Amniotic stem cell (primary cell): ENCODE measurements at places on chromosomes 11 and 22.

DNA sequence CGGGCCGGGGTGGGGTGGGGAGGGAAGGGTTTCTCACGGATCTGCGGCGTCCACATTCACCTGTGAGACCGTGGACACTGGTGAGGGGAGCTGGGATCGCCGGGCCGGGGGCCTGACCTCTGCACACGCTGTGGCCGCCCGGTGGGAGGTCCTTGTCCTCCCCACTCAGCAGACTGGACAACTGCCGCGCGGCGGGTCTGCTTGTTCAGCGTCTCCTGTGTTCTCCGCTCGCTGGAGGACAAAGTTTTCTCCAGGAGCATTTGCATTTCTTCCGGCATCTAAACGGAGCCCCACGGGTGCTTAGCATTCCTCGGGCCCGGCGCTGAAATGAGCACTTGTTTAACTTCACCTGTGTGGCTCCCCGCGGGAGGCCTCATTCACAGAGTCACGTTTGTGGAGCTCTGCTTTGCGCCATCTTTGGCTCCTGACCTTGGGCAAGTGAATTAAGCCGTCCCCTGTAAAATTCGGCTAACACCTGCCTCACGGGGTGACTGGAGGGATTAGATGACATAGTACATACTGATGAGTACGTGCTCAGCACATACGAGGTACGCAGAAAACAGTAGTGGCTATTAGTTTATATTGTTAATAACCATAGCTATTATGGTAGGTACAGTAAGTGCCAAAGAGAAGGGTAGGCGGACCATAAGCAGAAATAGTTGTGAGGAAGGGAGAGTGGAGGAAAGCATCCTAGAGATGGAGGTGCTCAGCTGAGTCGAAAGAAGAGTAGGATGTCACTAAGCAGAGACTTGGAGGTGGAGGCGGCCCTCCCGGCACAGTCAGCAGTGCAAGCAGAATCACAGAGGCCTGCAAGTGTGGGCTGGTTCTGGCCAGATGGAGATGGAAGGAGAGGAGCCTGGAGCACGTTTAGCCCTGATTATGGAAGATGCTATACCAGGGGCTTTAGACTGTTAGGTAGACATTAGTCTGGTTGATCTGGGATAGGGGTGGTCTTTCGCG is 885 bp downstream of the TRMU start:
- no peak for DNase-seq

DNA sequence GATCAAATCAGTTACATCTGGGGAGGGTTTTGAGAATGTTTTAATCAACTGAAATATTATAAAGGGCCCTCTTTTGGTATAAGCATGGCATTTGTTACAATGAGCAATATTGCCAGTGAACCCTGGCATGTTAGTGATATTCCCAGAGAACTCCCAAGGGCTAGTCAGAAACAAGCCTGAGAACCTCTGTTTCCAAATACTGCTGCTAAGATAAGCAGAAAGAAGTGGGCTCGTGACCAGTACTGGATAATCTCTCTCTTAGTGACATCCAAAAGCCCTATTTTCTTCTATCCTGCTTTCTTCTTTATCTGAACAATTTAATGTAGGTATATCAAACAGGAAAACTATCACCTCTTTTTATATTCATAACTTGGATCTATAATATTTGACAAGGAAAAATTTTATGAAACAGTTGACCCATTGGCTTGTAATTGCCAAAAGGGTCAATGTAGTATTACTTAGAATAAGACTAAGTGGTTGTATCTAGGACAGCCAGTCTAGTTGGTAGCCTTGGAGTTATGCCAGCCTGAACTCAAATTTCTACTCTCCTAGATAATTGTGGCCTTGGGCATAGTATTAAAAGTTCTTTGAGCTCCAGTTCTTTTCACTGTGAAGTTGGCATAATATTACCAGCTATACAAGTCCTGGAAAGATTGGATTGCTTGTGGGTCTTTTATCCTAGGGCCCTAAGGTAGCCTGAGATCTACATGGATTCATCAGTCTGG is 15.7 kb downstream of the CAT start:
- DNase-seq: no peak

- no peak for DNase-seq
These were observed 3.2 kb downstream of the TBC1D10C start for GRCh38 chr11:67406969-67407687.

DNA sequence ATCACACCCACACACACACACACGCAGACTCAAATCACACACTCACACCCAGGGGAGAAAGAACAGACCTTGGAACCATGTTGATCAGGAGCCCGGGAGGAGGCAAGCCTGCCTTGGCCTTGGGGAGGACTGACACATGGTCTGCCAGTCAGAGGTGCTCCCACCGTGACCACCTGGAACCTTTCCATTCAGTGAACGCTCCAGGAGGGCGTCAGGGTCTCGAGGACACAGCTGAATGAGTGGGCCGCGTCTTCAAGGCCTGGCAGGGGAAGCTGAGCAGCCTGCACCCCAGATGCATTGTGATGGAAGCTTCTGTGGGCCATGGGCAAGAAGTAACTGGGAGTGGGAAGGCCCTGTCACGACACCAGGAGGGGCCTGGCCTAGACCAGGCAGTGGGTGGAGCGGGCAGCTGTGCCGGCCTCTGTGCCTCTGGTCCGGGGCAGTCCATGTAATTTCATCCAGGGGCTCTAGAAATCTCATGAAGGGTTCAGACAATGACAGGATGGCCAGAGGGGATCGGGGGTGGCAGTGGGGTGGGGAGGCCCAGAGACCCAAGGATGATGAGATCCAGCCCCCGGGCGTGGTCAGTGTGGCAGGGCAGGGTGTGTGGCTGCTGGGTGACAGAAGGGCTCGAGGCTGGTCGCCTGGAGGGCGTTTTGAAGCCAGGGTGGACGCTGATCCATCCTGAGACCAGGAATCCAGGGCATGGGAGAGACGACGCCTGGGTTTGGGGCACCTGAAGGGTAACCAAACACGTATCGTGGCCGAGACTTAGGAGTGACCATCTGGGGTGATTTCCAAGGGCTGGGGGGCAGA is 53.7 kb downstream of the IGF2 start:
- DNase-seq: no peak

DNA sequence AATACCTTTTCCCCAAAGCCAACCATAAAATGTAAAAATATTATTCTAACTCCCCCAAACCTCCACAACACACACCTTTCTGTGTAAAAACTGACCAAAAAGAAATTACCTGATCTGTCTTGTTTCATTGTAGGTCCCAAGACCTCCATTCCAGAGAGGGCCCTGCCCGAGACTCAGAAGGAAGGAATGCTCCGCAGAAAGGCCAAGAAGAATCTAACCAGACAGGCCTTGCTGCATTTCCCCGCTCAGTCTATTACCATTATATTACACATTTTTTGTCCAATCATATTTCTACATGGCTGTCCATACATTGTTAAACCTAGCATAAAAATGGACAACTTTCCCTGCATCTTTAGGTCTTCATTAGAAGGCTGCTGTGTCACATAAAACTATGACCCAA is 237.5 kb upstream of the UBASH3B start:
- DNase-seq: no peak

GRCh38 chr22:46432164-46433068 is 96.9 kb downstream of the TRMU start:
- no peak for DNase-seq

DNA sequence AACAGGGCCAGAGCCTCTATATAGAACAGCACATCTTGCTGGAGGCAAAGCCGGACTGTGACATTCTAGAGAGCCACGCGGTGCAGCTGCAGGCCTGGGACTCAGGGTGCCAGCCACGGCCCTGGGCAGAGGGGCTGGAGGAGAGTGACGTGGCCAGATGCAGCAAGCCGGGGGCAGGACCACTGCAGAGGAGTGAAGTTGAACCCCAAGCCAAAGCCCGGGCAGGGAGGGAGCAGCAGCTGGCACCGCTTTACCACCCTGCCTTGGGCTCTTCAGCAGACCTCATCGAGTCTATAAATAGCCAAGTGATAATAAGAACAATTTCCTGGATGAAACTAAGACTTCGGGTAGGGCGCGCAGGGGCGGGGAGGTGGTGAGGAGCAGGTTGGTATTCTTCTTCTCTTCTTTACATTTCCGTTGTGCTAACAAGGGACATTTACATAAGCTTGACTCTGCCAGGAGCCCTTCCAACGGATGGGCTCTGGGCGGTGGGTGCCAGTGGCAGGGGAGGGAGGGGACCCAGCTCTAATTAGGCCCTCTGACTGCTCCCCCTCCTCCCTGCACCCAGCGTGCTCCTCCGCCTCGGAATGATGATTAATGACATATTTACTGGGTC is 110.2 kb downstream of the ST3GAL4 start:
- DNase-seq: no peak

- DNase-seq: no peak
These were observed 8.9 kb upstream of the EHD1 start for GRCh38 chr11:64887234-64887756.

GRCh38 chr22:33902073-33902472 is 18.2 kb downstream of the LARGE1 start:
- no peak for DNase-seq

- DNase-seq: no peak
These were observed 28.2 kb upstream of the CCDC81 start for GRCh38 chr11:86346513-86346912.

DNA sequence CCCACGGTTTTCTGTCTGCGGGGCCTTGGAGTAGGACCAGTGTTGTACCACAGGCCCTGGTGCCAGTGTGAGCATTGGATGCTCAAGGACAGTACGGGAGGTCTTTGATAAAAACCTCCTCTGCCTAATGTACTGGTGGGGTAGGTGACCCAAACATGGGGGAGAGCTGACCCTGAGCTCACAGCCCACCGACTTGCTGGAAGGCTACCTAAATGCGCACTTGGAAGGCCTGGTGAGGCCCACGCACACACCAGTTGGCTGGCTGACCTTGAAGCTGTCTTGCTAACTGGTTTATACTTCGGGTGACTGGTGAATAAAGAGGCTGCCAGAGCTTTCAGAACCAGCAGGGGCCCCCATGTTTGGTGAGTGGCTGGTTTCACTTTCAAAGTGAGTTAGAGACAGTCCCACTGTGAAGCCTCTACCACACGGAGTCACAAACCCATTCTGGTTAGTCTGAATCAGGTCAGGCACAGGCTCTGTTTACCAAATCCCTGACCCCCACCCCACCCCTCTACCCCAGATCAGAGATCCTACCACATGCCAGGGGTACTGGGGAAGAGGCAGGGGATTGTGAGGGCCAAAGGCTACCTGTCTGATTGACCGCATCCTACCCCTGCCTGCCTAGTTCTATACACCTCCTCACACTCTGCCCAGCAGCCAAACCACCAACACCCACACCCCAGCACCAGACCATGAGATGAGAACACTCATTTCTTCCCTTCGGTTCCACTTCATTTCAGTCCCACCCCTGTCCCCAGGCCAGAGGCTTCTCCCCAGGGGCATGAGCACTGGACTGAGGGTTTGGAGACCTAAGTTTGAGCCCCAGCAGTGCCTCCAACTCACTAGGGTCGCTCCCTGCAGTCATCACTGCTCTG is 12.7 kb upstream of the IL2RB start:
- DNase-seq: no peak

- DNase-seq: no peak
These were observed 56.6 kb upstream of the PRDM11 start for GRCh38 chr11:45089676-45090499.

DNA sequence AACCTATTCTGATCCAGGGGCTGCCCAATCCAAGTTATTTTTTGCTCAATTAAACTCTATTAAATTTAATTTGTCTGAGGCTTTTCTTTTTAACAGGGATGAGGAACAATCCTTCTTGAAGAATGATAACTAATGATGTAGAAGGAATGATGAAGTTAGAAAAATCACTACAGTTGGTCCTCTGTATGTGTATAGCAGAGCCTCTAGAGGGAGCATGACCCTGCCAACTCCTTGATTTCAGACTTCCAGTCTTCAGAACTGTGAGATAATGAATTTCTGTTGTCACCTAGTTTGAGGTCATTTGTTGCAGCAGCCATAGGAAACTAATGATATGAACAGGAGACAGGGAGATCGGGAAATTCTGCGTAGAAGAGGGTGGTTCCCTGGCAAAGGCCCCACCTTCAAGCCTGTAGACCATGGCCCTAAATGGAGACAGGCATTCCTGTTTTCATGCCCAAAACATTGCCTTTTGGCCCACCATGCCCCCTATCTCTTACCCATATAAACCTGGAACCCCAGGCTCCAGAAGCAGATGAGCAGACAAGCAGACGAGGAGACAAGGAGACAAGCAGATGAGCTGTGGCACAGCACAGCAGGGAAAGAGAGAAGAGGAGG is 7.7 kb upstream of the QSER1 start:
- DNase-seq: no peak

DNA sequence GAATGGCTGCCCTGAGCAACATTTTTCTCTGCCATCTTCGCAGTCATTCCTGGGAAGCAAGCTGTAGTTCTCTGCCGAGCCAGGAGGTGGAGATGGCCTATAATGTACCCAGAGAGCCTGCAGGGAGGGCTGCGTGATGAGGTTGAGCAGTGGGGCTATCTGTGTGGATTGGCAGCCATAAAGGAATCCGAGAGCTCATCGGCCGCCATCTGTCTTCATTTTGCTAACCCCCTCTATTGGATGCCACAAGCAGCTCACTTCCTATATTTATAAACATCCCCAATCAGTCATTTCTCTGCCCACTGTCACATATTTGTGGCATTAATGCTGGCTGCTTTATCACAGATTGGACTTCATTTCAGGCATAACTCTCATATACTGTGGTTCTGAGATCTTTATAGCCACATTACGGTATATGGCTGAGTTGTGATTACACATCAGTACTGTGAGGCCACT is 209.5 kb downstream of the NTM start:
- peak; percentile 48 for DNase-seq

- DNase-seq: no peak
These were observed 27.6 kb upstream of the TOLLIP start for GRCh38 chr11:1336836-1337646.

DNA sequence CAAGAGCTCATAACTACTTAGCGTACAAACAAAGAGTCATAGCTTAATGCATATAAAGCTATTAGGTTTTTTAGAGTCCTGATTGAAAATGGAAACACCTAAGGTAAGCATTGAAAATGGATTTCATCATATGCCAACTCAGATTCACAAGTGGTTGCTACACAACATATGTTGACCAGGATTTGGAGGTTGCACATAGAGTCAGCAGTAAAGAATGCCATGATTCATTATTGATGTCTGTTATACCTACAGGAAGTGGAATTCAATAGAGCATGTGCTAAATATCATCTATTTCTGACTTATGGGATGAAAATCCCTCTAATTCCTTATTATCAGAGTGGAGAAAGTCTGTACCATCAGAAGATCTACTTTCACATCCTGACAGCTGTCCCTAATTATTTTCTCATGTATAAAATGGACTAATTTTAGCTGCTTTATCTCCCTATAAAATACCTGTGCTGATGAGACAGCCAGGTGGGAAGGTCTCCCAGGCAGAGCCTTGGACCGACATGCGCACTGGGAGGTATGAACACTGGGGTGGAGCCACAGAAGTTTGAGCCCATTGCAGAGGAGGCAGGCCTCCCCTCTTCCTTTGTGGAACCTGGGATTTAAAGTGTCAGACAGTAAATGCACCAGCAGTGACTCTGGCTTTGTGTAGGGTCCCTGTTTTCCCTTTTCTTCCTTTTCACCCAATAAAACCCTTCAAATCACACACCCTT is 204.2 kb downstream of the AASDHPPT start:
- peak; percentile 71 for DNase-seq
